ENCODE measurements at places on chromosomes 3 and 15.

DNA sequence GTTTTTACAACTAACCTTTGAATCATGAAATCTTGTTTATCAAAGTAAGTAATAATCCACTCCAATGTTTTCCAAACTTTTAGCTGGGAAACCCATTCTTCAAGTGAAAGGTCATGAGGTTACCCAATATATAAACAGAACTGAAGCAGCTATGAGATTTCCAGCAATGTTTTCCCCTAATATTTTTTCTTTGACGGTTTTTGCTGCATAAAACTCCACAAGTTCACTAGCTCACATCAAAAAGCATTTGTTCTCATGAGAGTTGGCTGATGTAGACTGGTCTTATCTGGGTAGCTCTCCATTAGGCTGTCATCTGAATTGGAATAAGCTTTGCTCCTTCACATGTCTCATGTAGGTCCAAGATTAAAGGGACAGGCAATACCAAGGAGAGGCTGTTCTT is 241.2 kb upstream of the LRRC3B start:
- no peak for DNase-seq

GRCh38 chr3:137694836-137695235 is 69.3 kb upstream of the SOX14 start:
- no peak for DNase-seq

GRCh38 chr15:78069462-78070029 is 8.0 kb downstream of the TBC1D2B start:
- DNase-seq, result no peak

- DNase-seq, result no peak
Observed at GRCh38 chr3:60215946-60216345, 1035.3 kb downstream of the FHIT start.

- no peak for DNase-seq
Observed at GRCh38 chr15:48581219-48581618, 64.3 kb downstream of the FBN1 start.

- no peak for DNase-seq
Observed at GRCh38 chr15:70382009-70382749, 284.5 kb upstream of the TLE3 start.

DNA sequence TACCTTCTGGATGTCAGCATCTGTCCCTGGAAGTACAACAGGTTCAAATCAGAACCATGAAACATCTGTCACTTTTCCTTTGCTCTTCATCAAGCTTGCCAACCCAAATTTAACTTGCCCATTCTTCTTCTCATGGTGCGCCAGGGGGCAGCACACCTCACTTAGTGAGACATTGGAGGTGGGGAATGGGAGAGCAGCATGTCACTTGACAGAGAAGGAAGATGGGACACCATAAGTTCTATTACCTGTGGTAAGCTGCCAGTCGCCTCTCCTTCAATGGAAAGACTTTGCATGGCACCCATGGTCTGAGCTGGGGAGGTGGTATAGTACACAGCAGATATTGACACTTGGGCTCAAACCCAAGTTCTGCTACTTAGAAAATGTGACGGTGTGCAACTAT is 2.9 kb downstream of the SCN5A start:
- no peak for DNase-seq

GRCh38 chr3:27559835-27560234 is 75.7 kb upstream of the SLC4A7 start:
- no peak for DNase-seq

DNA sequence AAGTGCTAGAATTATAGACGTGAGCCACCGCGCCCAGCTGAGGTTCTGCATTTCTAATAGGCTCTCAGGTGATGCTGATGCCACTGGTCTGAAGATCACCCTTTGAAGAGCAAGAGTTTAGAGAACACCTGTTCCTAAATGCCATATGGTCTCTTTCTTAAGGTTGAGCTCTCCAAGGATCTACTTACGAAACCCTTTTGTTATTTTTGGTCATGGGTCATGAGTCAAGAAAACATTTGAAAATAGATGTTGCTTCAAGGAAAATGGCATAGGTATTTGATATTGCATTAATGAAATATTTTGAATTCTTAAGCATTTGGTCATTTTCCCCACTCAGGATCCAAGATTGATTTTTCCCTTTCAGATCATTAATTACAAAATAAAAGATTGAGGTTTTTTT is 74.7 kb upstream of the SOX2 start:
- DNase-seq, result peak; percentile 60

GRCh38 chr15:73564255-73564654 is 68.9 kb downstream of the NPTN start:
- peak; percentile 21 for DNase-seq

DNA sequence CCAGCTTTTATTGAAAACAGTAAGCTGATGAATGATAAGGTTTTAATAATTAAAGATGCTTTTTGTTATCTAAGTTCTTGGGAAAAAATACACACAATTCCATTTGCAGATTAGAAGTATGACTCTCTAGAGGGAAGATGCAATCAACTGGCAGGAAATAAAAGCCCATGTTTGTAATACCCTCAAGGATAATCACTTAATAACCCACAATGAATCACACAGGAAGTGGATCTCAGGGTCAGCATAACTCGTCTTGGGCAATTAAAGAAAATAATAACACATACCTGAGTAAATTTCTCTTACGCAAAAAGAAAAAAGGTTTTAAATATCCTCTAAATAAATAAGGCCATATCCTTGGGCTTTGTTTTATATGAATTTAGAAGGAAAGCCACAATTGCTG is 9.4 kb upstream of the EID1 start:
- DNase-seq, result peak; percentile 20

DNA sequence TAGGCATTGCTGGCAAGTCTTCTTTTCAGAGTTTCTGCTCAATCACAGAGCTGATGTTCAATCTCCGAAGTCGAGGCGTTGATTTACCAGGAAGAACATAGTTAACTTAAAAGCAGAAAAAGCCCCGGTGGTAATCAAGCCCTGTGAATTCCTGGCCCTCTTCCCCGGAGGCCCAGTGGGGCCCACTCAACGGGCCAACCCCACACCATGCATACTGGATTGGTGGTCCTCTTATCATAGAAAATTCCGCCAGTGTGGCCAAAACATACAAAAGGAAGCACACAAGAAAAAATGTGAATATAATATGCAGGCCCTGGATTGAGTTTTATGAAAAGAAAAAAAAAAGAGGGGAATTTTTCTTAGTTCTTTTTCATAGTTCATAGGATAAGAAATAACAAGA is 873.0 kb upstream of the NR2F2 start:
- DNase-seq, result no peak

DNA sequence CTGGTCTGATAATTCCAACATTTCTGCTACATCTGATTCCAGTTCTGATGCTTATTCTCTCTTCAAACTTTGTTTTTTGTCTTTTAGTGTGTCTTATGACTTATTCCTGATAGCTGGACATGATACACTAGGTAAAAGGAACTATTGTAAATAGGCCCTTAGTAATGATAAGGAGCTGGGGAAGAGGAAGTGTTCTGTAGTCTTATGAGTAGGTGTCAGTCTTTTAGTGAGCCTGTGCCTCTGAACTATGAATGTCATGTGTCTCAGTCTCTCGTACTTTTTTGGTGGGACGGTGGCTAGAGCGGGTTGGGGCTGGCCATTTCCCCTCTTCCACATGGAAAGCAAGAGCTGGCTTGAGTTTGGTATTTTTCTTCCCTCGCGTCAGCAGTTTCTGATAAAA is 41.2 kb downstream of the PCCB start:
- no peak for DNase-seq

GRCh38 chr3:98557324-98558010 is 25.7 kb downstream of the GPR15 start:
- DNase-seq, result no peak

Measured in NCI-H524 (cell line).